ENCODE measurements at places on chromosomes 1 and 21.

GRCh38 chr21:36786186-36786585, 87.3 kb downstream of the SIM2 start:
- no peak for DNase-seq

- DNase-seq: no peak
Measured at GRCh38 chr21:45277101-45278045, 10.3 kb downstream of the POFUT2 start.

- no peak for DNase-seq
Measured at GRCh38 chr1:61238359-61238665, 156.0 kb downstream of the NFIA start.

GRCh38 chr1:240338837-240339236, 247.2 kb downstream of the FMN2 start:
- DNase-seq: no peak

DNA sequence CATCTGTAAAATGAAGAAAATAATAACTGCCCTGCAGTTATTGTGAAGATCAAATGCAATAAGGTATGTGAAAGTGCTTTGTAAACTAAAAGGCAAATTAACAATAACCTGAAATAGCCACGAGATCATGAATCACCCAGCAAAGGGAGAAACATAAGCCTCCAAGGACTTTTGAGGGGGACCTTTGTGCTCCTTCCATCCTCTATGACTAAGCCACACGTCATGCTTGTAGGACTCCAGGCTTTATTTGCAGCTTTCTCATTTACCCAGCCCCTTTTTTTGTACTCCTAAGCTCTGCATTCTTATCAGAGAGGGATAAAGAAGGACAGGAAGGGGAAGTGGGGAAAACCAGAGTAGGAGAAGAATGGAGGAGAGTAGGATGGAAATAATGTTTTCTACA, 115.1 kb downstream of the PROX1 start:
- no peak for DNase-seq

DNA sequence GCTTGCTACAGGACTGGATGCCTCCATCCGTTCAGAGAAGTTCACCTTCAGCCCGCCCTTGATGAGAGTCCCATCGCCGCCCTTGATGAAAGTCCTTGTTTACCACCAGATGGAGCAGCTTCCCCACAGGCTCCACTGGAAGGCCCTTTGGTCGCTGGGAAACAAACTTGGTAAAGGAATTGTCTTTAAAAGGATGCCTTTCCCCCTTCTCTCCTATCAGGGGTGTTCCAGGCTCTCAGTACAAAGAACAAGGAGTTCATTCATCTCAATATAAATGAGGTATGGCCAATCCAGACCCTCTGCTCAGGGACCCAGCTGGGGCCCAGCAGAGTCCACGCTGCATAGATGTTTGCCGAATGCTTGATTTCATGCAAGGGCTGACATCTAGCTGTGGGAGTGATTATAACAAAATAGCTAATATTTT, 50.8 kb downstream of the CAPN9 start:
- peak; percentile 71 for DNase-seq

DNA sequence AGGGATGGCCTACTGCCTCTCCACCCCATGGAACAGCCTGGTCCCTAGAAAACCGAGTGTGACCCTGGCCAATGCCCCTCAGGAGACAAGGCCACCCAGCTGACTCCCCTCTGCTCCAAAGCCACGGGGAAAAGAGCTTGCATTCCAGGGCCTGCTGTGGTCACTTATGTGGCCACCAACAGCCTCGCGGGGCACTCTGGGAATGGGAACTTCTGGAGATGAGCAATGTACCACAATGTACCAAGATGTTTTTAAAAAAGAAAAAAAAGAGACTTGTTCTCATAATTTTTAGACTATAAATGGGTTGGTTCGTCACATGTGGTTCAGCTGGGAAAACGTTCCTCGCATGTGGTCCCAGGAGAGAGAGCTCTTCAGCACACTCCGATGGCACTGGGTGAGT, 62.8 kb downstream of the SLC66A1 start:
- no peak for DNase-seq

DNA sequence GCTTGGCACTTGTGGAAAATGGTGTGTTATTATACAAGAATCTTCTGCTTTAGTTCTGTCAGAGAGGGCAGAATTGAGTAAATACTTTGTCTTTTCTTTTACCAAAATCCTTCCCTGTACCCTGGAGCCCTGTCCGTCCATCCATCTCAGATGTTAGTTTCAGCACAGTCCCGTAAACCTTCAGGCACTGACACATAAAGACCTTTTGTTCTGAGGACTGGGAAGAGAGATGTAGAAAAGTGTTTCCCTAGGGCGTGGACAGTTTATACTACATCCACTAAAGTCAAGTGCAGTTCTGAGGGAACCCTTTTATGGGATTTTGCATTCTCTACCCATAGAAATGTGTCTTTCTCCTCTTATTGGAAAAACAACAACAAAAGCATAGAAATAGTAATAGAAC, 162.4 kb downstream of the PDE4B start:
- peak; percentile 9 for DNase-seq

GRCh38 chr1:171884475-171884874, 43.2 kb downstream of the DNM3 start:
- no peak for DNase-seq

- no peak for DNase-seq
Measured at GRCh38 chr1:26996024-26996423, 2.5 kb downstream of the TRNP1 start.

GRCh38 chr1:3594706-3595377, 16.5 kb downstream of the MEGF6 start:
- no peak for DNase-seq

- no peak for DNase-seq
Measured at GRCh38 chr1:12547586-12548225, 70.3 kb downstream of the DHRS3 start.

DNA sequence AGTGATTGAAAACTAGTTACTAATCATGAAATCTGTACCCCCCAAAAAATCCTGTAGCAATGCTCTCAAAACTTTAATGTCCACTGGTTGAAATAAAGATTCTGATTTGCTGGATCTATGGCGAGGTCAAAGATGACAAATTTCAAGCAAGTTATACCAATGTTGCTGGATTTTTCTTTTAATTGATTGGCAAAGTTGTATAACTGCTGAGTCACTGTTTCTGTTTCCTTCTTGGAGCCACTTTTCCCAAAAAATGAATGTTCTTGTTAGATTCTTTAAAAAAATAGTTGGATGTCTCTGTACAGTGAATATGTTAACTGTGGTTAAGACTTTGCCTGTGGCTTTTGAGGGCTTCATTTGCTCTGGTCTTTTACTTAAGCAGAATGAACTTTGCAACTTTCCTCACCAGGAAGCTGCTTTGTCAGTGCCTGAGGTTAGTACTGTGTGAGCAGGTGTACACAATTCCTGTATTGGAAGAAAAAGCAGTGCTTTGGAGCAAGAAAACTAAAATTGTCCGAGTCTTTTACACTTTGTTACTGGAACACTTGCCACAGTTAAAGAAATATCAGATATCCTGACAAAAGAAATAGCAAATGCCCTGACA, 1211.9 kb downstream of the MRPL39 start:
- DNase-seq: no peak

GRCh38 chr1:30900931-30901560, 7.5 kb downstream of the SDC3 start:
- no peak for DNase-seq

DNA sequence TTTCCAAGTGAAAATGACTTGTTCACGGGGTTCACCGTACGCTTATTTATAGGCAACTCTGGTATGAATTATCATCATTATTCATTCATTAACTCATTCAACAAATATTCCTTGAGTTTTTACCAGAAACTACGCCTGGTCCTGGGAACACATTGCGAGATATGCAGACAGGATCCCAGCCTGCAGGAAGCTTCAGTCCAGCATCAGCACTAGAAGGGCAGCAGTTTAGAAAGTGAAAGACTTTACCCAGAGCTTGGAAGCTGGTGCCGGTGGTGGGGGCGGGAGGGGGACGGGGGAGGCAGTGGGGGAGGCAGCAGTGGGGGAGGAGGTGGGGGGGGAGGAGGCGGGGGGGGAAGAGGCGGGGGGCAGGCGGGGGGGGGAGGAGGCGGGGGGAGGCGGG, 55.9 kb downstream of the SETD4 start:
- no peak for DNase-seq

DNA sequence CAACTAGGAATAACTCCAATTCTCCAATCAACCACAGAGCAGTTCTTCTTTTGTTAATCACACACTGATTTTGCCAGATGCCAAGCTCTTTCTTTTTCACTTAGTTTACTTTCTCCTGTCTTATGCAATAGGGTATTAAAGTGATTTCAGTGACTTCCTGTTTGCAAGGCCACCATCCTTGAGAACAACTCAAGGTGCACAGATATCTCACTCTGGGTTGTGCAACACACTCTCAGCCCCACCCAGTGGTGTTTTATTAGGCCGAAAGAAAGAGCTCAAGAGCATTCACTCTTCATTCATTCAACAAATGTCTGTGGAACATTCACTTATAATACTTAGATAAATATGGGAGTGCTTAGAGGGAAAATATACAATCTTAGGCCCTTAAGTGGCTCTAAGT, 352.5 kb downstream of the ZNF326 start:
- no peak for DNase-seq

- no peak for DNase-seq
Measured at GRCh38 chr1:229888561-229889001, 178.5 kb upstream of the GALNT2 start.

DNA sequence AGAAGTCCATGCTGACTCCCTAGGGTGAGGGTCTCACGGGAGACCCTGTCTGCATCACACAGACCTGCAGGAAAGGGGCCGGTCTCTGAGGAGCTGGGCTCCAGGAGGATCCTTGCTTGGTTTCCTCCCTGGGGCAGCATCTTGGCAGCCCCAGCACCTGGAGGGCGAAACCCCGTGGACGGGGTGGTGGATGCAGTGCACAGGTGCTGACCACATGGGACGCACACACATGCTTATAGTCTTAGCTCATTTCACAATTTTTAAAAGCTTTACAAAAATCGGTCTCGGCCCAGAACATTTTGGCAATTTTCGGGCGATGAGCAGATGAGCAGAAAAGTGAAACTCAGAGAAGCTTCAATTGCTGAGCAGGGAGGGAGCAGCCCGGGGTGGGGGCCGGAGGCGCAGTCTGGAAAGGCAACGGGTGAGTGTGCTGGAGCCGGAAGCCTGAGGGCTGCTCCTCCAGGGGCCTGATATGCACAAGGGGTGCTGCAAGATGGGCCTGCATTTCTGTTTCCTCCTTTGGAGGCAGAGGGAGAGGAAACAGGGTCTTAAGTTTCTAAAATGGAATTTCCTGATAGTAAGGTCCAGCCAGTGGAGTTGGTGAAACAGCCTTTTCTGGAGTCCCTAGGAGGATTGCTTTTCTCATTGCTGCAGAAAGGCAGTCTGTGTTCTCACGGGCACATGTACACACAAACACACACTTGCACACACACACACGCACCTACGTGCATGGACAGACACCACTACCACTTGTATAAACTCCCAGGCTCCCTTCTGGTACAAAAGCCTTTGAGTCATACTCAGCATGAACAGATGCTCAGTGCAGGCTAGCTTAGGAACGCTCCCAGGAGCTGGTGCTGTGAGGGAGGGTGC, 60.6 kb downstream of the SCCPDH start:
- no peak for DNase-seq

GRCh38 chr1:60068393-60069045, 5.1 kb downstream of the C1orf87 start:
- no peak for DNase-seq

GRCh38 chr1:97120806-97121205, 399.2 kb downstream of the PTBP2 start:
- DNase-seq: no peak

- DNase-seq: no peak
Measured at GRCh38 chr21:36436829-36437744, 42.8 kb downstream of the CLDN14 start.

DNA sequence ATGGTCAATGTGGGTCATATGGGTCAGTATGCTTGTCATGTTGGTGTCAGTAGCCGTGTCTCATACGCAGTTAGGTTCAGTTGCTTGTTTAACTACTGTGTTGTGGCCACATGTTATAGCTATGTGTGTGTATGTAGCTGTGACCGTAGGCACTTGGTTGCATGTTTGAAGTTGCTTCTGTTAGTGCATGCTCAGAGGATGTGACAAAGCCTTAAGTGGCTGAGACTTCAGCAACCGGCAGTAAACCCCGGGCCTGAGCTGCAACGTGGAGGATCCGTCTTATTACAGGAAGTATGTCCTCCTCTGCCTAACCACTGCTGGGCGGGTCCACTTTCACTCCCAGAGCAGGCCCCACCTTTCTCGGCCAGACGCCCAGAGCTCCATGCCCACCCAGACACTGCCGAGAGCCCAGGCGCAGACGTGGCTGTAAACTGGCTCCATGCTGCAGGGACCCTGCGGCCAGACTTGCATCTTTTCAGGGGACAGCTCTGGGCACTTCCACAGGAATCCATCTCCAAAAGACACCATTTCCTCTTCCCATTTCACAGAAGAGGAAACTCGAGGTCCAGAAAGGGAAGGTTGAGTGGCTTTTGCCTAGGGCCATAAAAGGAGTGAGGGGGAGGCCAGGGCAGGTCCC, 2.2 kb downstream of the TCEA3 start:
- no peak for DNase-seq

GRCh38 chr1:217586586-217586985, 44.3 kb downstream of the GPATCH2 start:
- no peak for DNase-seq

DNA sequence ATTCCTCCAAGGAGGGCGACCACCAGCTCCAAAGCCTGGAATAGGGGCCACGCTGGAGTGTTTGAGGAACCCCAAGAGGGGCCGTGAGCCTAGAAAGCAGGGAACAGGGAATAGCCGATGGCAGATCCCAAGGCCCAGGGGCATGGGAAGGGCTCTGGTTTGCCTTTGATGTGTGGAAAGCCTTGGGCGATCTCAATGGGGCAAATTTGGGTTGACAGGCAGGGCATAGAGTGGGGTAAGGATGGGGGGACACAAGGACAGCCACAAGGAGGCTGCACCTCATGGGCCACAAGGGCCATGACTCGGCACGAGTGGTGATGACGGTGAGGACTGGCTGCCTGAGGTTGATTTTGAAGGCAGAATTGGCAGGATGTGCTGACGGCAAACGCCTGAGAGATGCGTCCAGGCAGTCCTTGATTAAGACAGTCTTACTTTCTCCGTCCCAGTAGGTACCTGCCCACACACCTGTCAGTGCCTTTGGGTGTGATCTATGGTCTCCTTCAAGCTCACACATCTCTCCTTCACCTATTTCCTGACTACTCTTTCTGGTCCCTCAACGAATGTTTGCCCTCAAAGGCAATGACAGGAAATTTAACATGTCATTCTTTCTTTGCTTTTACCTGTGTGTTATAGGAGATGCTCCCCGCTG, 2.0 kb upstream of the TMPRSS3 start:
- no peak for DNase-seq

- DNase-seq: no peak
Measured at GRCh38 chr1:216020743-216021345, 402.4 kb downstream of the USH2A start.
